Fibroblast of gingiva (primary cell): ENCODE measurements at places on chromosomes 7 and 10.
A peak's percentile ranks its signal among the peaks of the same experiment; 100 is the strongest.

DNA sequence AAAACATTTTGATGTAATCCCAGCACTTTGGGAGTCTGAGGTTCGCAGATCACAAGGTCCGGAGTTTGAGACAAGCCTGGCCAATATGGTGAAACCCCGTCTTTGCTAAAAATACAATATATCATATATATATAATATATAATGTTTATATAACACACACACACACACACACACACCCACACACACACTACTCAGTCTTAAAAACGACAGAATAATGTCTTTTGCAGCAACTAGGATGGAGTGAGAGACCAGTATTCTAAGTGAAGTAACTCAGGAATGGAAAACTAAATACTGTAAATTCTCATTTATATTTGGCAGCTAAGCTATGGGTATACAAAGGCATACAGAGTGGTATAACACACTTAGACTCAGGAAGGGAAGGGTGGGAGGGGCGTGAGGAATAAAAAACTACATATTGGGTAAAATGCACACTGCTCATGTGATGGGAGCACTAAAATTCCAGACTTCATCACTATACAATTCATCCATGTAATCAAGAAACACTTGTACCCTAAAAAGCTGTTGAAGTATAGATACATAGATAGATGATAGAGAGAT lies 231.2 kb upstream of the SEMA3A start:
- no peak for DNase-seq

- DNase-seq, result peak; percentile 20
Measured at GRCh38 chr10:127996586-127996985, 89.7 kb downstream of the PTPRE start.

DNA sequence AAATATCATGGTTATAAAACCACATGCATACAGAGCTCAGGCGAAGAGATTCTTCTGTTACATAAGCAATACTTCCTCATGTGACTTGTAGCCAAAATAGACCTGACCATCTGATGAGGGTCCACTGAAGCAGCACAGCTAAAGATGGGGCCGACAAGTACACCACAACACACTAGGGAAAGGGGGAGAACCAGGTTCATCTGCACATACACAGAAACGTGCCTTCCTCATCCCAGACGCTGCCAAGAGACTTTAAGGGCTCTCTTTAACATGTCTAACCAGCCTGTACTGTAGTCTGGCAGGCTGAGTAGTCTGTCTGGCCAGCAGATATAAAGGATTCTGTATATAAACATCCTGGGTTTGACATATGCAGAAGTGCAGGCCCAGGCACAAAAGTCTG lies 30.3 kb downstream of the ERCC6 start:
- DNase-seq, result no peak

DNA sequence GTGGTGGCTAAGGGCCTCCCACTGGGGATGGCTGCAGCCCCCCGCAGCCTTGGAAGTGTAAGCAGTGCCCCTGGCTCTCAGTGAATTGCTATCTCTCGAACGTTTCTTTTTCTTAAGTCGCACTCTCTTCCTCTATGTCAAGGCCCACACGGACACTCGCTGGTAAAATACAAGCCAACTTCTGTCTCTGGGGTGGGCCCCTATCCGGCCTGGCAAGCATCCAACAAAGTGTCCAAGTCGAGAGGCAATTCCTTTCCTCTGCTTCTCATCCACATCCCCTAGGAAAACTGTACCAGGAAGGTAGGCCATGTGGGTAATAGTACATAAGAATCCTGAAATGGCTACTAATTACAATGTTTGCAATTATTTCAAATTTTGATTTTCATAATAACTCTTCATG lies 194.9 kb upstream of the MGMT start:
- no peak for DNase-seq

- peak; percentile 86 for DNase-seq
Measured at GRCh38 chr10:21525367-21526187, at the start of gene SKIDA1. Gene SKIDA1, minus strand, starts transcription at chr10:21525682. Its CDS starts 7,860 bp downstream, at chr10:21517822.

GRCh38 chr10:79014796-79015195 lies 54.0 kb upstream of the ZMIZ1 start:
- no peak for DNase-seq
